ENCODE measurements at places on chromosomes 6 and 20. TPM values are rescaled to one million over a fixed set of nuclear protein-coding genes. Genes with fewer than 3 reads are reported as not detected.
A peak's percentile ranks its signal among the peaks of the same experiment; 100 is the strongest.

The ESR1 gene
- total RNA-seq: 1.3 TPM

The PGBD1 gene
- 7.5 TPM for total RNA-seq

The ZFP57 gene
- total RNA-seq: 6.4 TPM

The TRIM15 gene
- 0.35 TPM for total RNA-seq

The MEP1A gene
- total RNA-seq: 0.09 TPM

The IL17F gene
- total RNA-seq: not detected

The OR2H2 gene
- total RNA-seq: not detected

The CCR6 gene
- not detected for total RNA-seq

The NANP gene
- total RNA-seq: 5.1 TPM

The FITM2 gene
- 2.4 TPM for total RNA-seq

The TGM6 gene
- not detected for total RNA-seq

- no peak for DNase-seq
Observed at GRCh38 chr6:170094686-170095272, 196.1 kb downstream of the DLL1 start.

DNA sequence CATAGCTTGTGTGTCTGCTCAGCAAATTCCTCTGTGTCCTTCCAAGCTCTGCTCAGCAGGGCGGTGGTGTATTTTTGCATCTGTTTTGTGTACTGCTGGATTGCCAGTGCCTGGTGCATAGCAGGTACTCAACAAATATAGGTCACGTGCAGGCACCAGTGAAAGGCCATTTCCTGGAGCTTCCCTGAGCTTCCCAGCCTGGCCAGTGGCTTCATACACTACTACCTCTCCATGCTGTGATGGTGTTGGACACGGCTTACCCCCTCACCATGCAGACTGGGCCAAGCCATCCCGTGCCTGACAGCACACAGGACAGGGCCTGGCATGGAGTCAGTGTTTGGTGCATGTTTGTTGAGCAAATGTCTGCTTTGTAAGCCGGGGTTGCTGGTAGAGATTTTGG lies 7.7 kb upstream of the PHACTR3 start:
- no peak for DNase-seq

- no peak for DNase-seq
Observed at GRCh38 chr20:12891643-12892042, 117.1 kb upstream of the SPTLC3 start.

DNA sequence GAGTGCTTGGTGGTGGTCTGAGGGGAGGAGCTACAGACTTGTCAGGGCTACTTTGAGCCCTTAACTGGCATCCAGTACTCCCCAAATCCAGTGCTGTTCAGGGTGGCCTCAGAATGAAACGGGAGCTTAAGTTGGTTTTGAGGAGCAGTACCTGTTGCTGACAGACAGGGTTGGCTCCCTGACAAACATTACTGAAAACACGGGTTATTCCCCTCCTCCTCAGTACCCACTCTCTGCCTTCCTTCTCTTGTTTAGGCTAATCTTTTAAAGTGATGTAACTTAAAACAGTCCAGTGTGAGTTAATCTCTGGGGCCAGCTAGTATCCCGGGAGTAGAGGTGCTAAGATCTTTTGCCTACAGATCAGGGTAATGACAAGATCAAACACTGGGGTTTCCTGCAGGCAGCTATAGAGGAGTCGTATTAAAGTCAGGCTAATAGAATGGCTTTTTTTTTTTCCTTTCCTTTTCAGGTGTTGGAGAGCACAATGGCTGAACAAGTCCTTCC lies 3.7 kb downstream of the TNFAIP3 start:
- DNase-seq: no peak

DNA sequence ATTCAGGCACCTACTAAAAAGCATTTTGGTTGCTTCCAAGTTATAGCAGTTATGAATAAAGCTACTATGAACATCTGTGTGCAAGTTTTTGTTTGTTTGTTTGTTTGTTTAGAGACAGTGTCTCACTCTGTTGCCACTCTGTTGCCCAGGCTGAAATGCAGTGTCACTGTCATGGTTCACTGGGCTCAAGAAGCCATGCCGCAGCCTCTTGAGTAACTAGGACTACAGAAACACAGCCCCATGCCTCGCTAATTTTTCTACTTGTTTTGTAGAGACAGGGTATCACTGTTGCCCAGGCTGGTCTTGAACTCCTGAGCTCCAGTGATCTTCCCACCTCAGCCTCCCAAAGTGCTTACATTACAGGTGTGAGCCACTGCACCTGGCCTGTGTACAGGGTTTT lies 795.9 kb downstream of the EPHA7 start:
- no peak for DNase-seq

DNA sequence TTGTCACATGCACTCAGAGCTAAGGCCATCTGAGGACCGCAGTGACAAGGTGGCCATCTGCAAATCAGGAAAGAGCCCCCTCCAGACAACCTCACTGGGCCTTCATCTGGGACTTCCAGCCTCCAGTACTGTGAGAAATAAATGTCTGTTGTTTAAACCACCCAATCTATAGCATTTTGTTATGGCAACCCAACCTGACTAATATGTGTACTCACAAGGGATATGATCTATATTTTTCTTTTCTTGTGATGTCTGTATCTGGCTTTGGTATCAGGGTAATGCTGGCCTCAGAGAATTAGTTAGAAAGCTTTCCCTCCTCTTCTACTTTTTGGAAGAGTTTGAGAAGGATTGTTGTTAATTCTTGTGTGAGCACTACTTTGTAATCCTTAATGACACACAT lies 37.5 kb upstream of the ENTPD6 start:
- no peak for DNase-seq

DNA sequence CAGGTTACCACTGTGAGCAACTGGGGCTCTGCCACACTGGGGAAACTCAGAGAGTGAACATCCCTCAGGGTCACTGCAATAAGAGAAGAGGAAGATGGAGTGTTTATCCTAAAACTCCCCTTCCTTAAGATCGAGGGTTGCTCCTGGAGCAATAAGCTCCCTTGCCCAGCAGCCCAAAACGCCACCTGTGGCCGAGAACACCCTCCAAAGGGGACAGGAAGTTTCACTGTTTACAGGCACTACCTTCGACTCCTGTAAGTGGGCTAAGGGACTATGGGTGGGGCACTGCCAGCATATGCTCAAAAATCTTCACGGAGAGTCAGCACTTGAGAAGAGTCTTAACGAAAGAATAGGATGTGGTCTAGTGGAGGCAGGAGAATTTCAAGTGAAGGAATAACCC lies 132.5 kb downstream of the FAXC start:
- DNase-seq: peak; percentile 31

- DNase-seq: no peak
Observed at GRCh38 chr6:36297511-36297910, 27.7 kb downstream of the PNPLA1 start.

DNA sequence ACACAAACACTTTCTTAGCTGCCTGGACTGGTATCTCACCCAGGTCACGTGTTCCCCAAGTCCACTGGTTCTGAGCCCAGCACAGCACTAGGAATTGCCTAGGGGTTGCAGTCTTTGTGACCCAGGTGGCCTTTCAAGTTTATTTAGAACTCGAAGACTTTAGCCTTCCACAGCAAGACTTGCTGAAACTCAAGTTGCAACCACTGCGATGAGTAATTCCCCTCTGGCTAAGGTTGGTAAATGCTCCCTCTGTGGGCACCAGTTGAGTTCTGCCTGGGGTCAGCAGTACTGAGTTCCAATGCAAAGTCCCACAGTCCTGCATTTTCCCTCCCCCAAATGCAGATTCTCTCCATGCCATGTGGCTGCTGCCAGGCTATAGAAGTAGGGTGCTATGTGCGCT lies 77.6 kb upstream of the MOCS1 start:
- DNase-seq: peak; percentile 15

DNA sequence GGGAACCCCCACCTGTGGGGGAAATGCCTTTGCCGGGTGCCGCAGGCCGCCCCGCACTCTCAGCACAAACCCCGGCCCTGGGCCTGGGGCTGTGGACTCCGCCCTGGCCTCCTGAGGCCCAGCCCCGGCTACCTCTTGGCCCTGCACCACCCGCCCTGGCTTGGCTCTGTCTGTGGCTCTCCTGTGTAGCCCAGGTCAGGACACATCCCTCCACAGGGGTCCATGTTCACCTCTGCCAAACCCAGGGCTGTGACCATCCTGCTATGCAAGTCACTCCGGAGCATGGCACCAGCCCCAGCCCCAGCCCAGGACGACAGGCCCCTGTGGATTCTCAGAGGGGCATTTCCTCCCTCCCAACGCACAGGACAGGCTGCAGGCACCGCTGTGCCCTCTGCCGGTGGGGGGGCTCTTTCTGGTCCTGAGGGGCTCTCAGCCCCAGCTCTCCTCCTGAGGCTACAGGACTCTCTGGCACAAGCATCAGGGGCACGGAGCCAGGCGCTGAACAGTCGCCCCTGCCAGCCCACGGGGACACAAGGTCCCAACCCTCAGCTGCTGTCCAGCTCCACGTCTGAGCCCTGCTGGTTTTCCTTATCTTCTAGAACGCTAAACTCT lies 45.7 kb downstream of the TAF4 start:
- no peak for DNase-seq

DNA sequence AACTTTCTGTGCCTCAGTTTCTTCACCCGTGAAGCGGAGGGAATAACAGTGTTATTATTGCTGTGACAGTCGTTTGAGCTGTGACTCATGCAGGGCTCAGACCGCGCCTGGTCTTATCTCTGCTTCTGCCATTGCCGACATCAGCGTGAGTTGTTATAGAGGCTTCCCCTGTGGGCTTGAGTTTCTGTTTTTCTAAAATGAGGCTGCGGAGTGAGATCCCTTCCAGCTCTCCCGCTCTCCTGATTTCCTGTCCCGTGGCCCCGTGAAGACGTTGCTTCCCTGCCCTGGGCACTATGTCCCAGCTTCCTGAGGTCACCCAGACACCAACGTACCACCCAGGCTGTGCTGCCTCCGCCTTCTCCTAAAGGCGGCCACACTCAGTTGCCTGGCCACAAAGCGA lies 278.5 kb downstream of the BMP7 start:
- DNase-seq: no peak

- DNase-seq: no peak
Observed at GRCh38 chr6:89032599-89032998, 48.0 kb upstream of the PNRC1 start.

- DNase-seq: no peak
Observed at GRCh38 chr20:51027035-51027795, 4.3 kb upstream of the KCNG1 start.

DNA sequence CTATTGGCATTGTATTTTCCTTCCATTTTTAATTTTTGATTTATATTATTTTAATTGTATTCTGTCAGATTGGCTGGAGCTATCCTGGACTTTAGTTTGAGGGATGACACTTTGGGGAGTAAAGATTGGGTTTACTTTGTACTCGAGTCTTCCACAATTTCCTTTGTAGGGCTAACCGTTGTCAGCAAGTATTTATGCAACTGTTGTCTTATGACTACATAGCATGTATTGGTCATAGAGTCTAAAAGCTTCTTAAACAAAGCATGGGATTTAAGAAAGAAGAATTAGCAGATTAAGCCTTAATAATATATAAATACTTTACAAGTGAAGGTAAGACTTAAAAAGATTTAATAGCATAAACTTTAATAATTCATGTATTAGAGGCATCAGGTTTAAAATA lies 19.6 kb downstream of the FARS2 start:
- no peak for DNase-seq

DNA sequence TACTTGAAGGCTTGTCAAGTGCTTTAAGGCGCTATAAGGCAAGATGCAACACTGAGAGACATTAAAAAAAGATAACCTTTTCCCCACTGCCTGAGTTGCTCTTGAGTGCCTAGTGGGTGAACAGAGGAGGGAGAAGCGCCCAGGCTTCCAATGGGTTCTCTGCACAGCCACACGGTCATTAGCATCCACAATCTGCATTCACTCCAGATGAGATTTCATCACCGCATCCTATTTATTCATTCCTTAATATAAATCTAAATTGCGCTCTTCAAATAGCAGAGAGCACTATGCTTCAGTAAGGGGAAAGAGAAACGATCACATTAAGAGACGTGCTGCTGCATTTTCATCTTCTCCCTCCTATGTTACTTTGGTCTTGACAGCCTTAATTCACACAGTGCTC lies 219.2 kb downstream of the ATXN1 start:
- DNase-seq: no peak

All from WTC11 (cell line).